ENCODE measurements at places on chromosomes 5 and 9.

DNA sequence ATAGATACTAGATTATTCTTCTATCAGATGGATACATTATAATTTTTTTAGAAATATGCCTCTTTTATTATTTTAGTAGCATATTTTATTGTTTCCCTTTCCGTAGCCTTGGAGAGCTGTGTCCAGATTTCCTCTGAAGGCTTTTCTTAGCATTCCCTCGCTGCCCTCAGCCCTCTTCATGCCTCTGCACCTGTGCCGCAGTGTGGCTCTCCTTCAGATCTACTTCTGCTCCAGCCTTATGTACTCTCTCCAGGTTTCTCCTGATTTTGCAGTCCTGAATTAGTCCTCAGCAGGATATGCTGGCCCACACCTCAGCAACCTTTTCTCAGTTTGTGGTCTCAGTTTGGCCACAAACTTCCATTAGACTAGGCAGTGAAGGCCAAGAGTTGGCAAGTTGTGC, 1052.0 kb downstream of the TAF11L14 start:
- DNase-seq, result no peak

GRCh38 chr9:3497857-3498256, 27.9 kb downstream of the RFX3 start:
- DNase-seq, result no peak

- DNase-seq, result no peak
Observed at GRCh38 chr5:143329843-143330242, 73.6 kb downstream of the NR3C1 start.

- no peak for DNase-seq
Observed at GRCh38 chr5:152869971-152870370, 464.9 kb upstream of the NMUR2 start.

GRCh38 chr9:131406563-131407436, 12.9 kb downstream of the PRRC2B start:
- DNase-seq, result no peak

DNA sequence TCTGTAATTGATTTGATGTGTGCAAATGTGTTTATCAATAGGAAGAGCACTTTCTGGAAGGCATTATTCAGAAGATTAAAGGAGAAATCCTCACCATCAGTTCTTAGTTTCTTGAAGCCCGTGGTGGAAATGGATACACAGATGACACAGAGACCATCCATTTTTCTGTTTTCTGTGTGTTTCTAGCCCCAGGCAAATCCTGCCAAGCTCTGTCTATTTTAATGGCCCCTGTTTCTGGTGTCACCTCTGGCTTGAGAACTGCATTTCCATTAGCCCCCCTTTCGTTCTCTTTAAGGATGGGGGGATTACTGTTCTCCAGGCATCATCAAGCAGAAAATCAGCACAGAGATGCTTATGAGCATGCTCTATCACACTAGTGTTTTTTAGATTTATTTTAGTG, 37.3 kb downstream of the DAPK1 start:
- no peak for DNase-seq

- no peak for DNase-seq
Observed at GRCh38 chr9:127970401-127971313, 10.1 kb downstream of the EEIG1 start.

GRCh38 chr5:174185506-174185905, 140.0 kb downstream of the NSG2 start:
- no peak for DNase-seq

DNA sequence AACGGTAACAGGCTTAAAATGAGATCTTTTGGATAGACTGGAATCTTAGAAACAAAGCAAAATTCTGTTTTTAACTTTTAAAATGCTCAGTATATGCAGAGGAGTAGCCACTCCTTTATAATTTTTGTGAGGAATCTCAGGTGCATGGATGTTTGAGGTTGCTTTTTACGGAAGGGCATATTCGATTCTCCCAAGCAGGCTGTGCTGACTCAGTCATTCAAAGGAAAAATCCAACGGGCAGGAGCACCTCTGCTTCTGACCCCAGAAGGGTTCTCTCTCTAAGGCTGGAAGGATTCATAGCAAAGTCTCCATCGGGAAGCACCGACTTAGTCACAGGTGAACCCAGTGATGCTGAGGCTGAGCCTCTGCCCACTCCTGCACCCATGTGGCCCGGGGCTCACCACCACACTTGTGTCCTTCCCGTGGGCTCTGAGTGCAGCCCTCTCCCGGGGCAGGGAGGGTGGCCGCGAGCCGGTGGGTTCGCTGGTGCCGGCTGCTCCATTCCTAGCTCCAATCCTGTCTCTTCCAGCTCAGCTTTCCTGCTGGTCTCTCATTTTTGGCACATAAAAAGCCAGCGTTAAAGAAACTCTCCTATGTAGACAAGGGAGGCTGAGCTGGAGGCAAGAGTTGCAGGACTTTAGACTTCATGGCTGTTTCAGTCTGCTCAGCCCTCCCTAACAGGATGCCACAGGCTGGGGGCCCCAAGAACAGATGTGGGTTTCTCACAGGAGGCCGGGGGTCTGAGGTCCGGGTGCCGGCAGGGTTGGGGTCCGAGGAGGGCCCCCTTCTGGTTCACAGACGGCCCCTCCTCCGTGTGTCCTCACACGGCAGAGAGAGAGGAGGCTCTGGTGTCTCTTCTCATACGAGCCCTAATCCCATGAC, 135.6 kb upstream of the LPCAT1 start:
- DNase-seq, result no peak

GRCh38 chr5:124043456-124043855, 531.5 kb downstream of the CSNK1G3 start:
- DNase-seq, result no peak

DNA sequence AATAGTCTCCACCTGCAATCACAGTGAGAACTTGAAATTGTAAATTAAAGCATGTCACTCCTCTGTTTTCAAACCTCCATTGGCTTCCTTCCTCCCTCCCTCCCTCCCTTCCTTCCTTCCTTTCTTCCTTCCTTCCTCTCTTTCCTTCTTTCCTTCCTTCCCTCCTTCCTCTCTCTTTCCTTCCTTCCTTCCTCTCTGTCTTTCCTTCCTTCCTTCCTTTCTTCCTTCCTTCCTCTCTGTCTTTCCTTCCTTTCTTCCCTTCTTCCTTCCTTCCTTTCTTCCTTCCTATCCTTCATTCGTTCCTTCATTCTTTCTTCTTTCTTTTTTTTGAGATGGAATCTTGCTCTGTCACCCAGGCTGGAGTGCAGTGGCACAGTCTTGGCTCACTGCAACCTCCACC, 595.0 kb upstream of the ZNF608 start:
- no peak for DNase-seq

DNA sequence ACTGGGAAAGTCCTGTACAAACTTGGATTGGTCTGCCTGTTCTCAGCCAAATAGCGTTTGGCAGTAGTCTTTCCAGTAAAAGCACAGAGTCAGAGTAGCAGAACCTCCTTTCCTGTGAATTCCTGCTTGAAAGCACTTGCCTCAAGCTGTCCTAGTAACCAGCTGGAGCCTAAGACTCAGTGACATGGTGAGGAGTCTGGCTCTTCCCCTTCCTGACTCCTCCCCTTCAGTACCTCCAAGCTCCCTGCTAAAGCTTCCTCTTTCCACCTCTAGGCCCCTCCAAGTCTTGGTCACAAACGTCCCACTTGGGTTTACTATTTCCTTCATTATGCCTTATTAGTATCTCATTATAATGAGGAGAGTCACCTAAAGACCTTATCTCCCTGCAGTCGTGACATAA, 21.4 kb upstream of the FAM81B start:
- DNase-seq, result no peak

DNA sequence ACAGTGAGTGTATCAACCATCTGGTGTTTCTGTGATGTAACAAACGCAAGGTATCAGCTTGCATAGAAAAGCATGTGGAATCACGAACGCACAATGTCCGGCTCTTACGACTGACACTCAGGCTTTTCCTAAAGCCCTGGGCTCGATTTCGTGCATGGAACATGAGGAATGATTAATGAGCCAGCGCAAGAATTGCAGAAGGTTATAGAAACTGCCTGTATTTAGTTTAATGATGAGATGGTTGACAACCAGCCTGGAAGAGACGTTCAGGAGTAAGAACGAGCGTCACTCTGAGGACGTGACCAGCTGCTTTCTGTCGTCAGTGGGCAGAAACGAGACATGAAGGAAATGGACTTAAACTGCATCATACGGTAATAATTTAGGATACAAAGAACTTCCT, 497.6 kb downstream of the IRX1 start:
- DNase-seq, result no peak

GRCh38 chr5:93578813-93579691, 2.0 kb downstream of the NR2F1-AS1 start:
- peak; percentile 65 for DNase-seq

GRCh38 chr5:37838152-37838932, 1.5 kb downstream of the GDNF start:
- DNase-seq, result no peak

GRCh38 chr9:37119360-37119759, 1.0 kb upstream of the ZCCHC7 start:
- DNase-seq, result no peak

DNA sequence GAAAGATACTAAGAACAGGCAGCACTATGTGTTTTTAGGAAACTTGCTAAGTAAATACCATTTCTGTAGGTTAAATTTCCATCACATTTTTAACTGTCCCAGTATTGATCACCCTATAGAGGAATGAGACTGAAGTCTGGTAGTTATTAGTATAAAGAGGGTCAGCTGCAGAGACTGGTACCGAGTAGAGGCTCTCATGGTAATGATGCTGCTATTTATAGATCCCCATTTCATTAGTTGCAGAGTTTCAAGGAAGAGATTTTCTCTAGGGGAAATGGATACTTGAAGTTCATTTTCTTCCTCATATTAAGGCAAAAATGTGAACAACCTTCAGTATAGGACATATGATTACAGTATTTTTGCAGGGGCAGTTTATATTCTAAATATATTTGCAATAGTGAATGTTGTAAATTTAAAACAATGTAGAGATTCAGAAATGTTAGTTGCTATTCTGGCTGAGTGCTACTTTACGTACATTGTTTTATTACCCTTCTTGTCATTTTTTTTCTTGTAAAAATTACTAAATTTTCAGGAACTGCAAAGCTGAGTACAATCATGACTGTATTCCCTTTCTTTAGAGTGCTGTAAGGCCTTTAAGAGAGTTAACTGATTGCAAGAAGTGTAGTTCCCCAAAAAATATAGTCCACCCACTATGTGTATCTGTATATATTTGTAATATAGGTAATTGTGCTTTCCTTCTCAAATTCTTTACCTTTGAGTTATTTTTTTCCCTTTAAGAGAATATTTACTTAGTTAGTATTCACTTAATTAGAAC, 14.7 kb downstream of the PBX3 start:
- no peak for DNase-seq

DNA sequence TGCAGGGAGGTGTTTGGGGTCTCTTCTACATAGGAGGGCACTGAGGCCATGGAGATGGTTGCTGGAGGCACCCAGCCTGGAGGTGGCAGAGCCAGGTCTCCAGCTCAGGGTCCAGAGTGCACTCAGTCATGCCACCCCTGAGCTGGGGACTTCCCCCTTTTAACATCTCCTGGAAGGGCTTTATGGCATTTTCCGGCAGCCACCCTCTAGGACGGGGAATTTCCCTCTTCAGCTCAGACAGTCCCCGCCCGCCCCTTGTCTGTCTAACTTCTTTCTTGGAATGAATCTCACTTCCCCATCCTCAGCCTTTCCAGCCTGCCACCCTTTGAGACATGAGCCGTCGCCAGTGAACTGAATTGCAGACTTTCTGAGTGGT, 49.9 kb downstream of the COL15A1 start:
- no peak for DNase-seq

- DNase-seq, result no peak
Observed at GRCh38 chr5:10457682-10458574, 16.2 kb downstream of the ROPN1L start.

DNA sequence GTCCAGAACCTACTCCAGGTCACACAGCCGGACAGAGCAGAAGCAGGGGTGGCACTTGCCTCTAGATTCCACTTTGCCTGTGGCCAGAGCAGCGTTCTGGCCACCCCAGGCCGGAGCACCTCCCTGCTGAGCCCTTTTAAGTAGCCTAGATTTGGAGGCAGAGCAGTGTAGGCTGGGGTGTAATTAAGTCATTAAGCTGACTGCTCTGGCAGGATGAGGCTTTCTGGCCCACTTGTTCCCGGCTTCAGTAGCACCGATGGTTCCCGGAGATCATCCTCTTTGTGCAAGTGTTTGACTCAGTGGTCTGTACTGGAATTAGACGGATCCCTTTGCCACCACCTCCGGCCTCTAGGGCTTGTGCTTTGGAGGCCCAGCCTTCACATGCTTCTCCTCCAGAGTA, 281.9 kb upstream of the ANKRD55 start:
- DNase-seq, result no peak

- no peak for DNase-seq
Observed at GRCh38 chr9:19787672-19788071, 1.2 kb downstream of the SLC24A2 start.

DNA sequence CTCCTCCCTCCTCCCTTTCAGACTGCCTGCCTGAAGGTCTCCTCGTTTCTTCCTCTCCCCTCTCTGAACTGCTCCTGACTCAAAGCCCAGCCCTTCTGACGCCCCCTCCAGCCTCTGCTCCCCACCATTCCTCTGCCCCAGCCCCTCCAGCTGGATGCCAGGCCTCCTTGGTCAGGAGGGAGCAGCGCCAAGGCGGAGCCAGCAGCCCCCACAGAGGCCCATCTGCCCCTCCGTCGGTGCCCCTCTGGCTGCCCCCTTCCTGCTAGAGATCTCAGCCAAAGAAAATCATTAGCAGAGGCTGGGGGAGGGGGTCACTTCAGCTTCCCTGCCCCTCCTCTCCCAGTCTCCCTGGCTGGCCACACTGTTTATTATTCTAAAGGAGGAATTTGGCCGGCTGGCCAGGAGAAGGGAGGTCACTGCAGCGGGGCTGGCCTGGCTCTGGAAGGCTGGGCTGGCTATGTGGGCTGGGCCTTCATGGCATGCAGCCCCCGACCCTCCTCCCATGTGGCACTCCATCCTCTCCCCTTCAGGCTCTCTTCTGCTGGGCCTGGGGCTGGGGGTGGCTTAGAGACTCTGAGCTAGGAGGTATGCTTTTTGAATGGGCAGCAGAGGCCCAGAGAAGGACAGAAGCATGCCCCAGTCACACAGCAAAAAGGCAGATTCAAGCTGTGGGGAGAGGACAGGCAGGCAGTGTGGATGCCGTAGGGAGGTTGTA, 16.9 kb downstream of the PDGFRB start:
- no peak for DNase-seq

- no peak for DNase-seq
Observed at GRCh38 chr9:23477908-23478307, 348.1 kb downstream of the ELAVL2 start.

- peak; percentile 14 for DNase-seq
Observed at GRCh38 chr9:33142535-33142934, 24.6 kb downstream of the B4GALT1 start.

DNA sequence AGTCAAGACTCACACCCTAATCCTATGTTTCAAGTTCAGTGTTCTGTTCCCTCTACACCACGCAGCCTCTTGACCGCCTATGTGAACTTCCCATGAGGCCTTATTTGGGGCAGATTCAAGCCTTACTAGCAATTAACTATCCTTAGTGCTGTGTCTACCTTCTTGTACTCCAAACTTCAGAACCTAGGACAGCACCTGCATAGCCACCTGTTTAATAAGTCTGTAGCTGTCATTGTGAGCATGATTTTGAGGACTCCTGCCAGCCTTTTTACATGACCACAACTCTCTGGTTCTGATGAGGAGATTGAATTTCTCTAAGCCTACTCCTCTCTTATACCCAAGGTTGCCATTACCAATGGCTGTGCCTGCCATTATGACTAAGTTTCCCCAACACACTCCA, 50.8 kb upstream of the PCSK1 start:
- DNase-seq, result no peak
